ENCODE measurements at places on chromosomes 3 and 15. TPM values are rescaled to one million over a fixed set of nuclear protein-coding genes. Genes with fewer than 3 reads are reported as not detected.

The WNT7A gene
- not detected for polyA plus RNA-seq

The NUP210 gene
- 1.4 TPM for polyA plus RNA-seq

The KBTBD12 gene
- 0.24 TPM for polyA plus RNA-seq

The GABRR3 gene
- not detected for polyA plus RNA-seq

The SFMBT1 gene
- 5.2 TPM for polyA plus RNA-seq

The RBP2 gene
- polyA plus RNA-seq = not detected

The CCDC33 gene
- polyA plus RNA-seq = not detected

The ANKRD34C gene
- polyA plus RNA-seq = 0.01 TPM

The LOXL1 gene
- 6.7 TPM for polyA plus RNA-seq

The CPNE9 gene
- not detected for polyA plus RNA-seq

The PTH1R gene
- 6.1 TPM for polyA plus RNA-seq

The SGO1 gene
- polyA plus RNA-seq = 0.06 TPM

The DUOXA1 gene
- polyA plus RNA-seq = 0.90 TPM

The FSIP1 gene
- polyA plus RNA-seq = 0.07 TPM

The ENTPD3 gene
- polyA plus RNA-seq = 10.4 TPM

The ATP13A5 gene
- polyA plus RNA-seq = not detected

The CADPS gene
- 0.04 TPM for polyA plus RNA-seq

The PIERCE2 gene
- 7.4 TPM for polyA plus RNA-seq

The SAXO2 gene
- polyA plus RNA-seq = 3.3 TPM

The ZNF660 gene
- 0.58 TPM for polyA plus RNA-seq

The IGSF11 gene
- 1.2 TPM for polyA plus RNA-seq

The SLC35A5 gene
- polyA plus RNA-seq = 12.0 TPM

The UBA5 gene
- 29.3 TPM for polyA plus RNA-seq

The P2RY13 gene
- 2.4 TPM for polyA plus RNA-seq

The METTL6 gene
- polyA plus RNA-seq = 6.1 TPM

The NOX5 gene
- polyA plus RNA-seq = 0.02 TPM

The CSTA gene
- polyA plus RNA-seq = 36.9 TPM

The ELL3 gene
- polyA plus RNA-seq = 0.90 TPM

The ANKRD63 gene
- polyA plus RNA-seq = not detected

The ADGRG7 gene
- not detected for polyA plus RNA-seq

The IL17RB gene
- polyA plus RNA-seq = 0.46 TPM
